DMS 273 treated with DMSO at 0.1 percent for 48 hours (cell line): ENCODE measurements at places on chromosomes 2 and 18.

DNA sequence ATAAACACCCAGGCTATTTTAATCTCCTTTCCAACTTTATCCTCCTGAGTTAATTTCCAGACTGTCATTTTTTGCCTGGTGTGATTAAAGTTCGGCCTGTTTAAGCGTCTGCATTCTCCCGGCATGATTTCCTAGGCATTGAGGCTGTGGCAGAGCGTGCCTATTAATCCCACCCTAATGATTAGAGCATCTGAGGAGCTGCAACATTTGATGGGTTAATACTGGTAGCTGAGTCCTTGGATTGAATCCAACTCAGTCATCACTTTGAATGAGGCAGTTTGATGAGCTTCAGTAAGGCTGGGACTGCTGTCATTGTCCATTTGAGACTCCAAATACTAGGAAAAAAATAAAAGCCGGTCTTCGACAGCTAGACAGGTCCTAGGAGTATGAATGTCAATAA, 882.5 kb downstream of the SLC4A3 start:
- DNase-seq = no peak

DNA sequence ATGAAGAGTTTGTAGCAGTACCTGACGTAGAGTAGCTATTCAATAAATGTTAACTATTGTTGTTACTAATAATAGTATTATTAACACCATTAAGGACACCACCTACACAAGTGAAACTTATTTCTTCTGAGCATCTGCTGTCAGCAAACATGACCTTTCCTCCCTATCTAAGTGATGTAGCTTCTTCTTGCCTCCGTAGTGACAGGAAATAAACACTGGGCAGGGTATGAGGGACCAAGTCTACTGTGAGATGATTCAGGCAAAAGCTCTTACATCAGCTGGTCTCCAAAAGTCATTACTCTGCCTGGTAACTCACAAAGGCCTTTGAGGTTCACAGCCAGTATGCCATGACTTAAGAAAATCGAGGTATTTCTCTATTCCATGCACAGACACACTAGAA, 750.5 kb downstream of the CPS1 start:
- no peak for DNase-seq

DNA sequence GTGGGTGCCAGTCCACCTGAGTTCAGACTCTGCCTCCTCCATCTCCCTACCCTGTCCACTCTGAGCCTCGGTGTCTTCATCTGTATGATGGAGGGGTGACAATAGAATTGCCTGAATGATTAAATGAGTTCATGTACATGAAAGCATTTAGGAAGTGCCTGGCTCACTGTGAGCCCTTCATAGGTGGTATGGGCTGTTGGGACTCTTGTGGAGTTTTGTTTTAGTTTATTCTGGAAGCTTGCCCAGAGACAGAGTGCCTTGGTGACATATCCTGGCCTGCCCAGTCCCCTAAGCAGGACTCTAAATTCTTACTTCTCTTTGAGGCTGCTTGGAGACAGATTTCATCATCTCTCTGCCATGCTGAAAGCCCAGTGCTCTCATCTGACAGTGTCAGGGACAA, 24.5 kb upstream of the GIGYF2 start:
- no peak for DNase-seq

GRCh38 chr2:136357007-136357380, 239.0 kb upstream of the CXCR4 start:
- no peak for DNase-seq

- DNase-seq = peak; percentile 24
These were observed 113.3 kb downstream of the SCG2 start for GRCh38 chr2:223488814-223489213.

DNA sequence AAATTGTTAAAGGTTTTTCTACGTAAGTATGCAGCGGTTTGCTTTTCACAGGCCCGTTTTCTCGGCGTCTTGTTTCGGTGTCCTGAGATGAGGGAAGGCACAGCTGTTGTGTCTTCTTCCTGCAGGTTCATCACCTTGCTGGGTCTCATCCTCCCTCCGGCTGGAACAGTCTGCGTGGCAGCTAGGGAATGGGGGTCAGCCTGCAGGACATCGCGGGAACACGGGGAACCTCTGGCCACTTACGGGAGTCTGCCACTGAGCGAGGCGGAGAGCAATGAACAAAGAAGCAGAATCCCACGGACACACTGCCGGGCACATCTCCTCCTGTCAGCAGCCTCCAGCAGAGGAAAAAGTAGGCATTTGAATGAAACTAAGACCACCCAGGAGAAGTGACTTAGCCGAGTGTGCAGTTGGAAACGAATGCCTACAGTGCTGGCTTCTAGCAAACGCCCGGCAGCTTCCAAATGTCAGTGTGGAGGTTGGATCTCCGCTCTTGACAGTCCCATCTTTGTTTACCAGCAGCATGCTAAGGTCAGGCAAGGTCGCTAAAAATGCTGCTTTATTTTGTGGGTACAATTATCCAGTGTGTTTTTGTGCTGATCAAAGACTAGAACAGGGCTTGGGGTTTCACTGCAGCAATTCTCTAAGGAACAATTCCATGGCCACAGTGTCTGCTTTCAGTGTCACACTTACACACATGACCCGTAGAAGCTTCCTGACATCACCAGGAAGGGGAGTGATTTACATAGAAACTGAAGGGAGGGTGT, 109.8 kb upstream of the SEC11C start:
- no peak for DNase-seq

DNA sequence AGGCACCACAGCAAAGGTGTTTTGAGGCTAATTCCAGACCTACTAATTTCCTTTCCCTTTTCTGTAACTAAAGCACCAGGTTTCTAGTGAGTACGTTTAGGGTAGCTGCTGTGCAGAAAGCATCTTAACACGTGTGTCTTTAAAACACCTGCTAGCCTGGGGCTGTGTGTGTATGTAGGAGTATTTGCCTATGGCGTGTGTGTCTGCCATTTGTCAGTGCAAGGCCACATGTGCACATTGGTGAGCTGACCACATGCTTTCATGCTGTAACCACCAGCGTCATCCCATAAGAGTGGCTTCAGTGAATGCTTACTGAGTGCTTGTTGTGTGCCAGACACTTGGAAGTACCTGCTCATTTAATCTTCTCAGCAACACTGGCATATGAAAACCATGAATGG, 241.6 kb downstream of the SEPTIN10 start:
- DNase-seq = no peak

DNA sequence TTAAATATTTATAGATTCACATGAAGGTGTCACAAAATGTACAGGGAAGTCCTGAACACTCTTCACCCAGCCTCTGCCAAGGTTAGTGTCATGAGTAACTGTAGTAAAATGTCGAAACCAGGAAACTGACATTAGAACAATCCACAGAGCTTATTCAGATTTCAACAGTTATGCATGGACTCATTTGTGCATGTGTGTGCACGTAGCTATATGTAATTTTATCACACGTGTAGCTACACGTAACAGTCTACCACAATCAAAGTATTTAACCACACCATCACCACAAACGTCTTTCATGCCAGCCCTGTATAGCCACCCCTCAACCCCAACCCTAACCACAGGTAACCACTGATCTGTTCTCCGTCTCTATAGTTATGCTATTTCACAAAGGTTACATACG, 211.7 kb upstream of the REV1 start:
- DNase-seq = no peak

- no peak for DNase-seq
These were observed 116.6 kb upstream of the NOSTRIN start for GRCh38 chr2:168685600-168686451.

- DNase-seq = no peak
These were observed 71.8 kb upstream of the LTBP1 start for GRCh38 chr2:32874931-32875330.

GRCh38 chr18:9741793-9742523, 33.9 kb downstream of the RAB31 start:
- no peak for DNase-seq

DNA sequence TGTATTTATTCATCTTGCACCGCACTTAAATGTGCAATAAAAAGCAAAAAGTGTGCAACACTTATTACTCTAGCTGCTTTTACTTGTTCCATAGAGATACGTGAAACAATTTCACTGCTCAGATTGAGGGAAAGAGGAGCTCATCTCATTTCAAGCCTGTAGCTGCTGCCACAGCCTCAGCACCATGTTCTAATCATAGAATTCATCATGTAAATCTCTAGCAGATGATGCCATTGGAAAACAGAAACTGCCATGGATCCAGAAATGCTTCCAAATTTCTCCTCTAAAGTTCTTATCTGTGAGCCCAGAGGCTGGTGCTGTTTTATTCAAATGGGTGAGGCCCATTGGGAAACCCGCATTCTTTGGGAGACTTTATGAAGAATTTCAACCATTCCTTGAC, 2.0 kb downstream of the CDC42EP3 start:
- no peak for DNase-seq

- no peak for DNase-seq
These were observed 56.0 kb downstream of the ATIC start for GRCh38 chr2:215367662-215368492.

DNA sequence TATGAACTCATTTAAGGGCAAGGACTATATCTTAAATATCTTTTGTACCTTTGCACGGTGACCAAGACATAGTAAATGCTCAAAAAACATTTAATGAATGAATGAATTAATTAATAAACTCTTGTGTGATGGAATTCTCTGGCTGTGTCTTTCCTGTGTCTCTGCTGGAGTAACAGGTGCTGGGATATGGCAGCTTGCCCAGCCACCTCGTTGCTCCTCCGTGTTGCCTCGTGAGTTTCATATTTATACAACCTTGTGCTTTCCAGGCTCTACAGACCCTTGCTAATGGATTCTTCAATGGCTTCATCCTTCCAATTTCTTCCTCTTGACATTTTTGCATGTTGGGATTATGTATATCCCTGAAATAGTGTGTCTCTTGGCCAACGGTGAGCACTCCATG, 30.4 kb downstream of the CTAGE1 start:
- DNase-seq = no peak

GRCh38 chr2:218193701-218194100, 23.3 kb upstream of the ARPC2 start:
- no peak for DNase-seq

GRCh38 chr18:32386471-32386870, 84.2 kb downstream of the GAREM1 start:
- no peak for DNase-seq

- DNase-seq = no peak
These were observed 47.6 kb downstream of the DIS3L2 start for GRCh38 chr2:232008907-232009638.

DNA sequence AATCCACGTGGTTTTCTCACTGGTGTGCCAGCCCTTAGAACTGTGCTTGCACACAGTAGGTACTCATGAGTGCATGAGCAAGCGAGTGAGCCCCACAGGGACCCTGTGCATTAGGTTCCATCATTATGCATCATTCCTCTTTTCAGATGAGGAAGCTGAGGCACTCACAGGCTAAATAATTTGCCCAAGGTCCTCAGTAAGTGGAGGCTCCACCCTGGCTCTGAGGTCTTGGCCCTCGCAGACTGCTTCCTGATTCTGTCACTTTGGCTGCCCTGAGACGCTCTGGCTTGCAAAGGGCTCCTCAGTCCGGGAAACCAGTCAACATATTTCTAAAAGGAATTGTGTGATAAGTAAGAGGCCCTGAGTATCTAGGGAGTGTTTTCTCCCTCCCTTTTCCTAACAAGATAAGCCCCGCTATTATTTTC, 71.7 kb downstream of the IL1R2 start:
- DNase-seq = no peak

- DNase-seq = no peak
These were observed 19.8 kb upstream of the ATOH8 start for GRCh38 chr2:85734015-85734414.

DNA sequence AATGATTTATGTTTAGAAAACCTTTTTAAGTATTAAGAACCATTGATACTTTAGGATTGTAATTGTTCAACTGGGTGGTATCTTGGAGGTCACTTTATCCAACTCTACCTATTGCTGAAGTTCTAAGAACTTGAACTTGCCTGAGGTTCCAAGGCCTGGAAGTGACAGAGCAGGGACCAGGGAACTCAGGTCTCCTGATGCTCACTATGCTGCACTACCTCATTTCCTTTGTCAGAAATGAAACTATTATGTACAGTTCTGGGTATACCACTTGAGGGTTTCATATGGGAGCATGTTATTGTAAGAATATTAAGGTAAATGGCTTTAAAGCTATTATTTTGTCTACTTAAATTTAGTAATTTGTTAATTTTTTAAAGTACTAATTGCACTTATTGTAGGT, 3.0 kb downstream of the MBD5 start:
- DNase-seq = no peak

DNA sequence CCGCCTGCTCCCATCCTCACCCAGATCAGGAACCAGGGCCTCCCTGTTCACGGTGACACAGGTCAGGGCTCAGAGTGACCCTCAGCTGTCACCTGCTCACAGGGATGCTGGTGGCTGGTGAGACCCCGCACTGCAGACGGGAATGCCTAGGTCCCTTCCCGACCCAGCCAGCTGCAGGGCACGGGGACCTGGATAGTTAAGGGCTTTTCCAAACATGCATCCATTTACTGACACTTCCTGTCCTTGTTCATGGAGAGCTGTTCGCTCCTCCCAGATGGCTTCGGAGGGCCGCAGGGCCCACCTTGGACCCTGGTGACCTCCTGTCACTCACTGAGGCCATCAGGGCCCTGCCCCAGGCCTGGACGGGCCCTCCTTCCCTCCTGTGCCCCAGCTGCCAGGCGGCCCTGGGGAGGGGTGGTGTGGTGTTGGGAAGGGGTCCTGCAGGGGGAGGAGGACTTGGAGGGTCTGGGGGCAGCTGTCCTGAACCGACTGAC, 31.7 kb downstream of the GPC1 start:
- no peak for DNase-seq

- DNase-seq = no peak
These were observed 13.9 kb downstream of the HDAC4 start for GRCh38 chr2:239386872-239387445.

- no peak for DNase-seq
These were observed 428.2 kb upstream of the KCNH7 start for GRCh38 chr2:163266772-163267171.

- no peak for DNase-seq
These were observed 19.6 kb upstream of the SEH1L start for GRCh38 chr18:12928206-12928605.

- peak; percentile 55 for DNase-seq
These were observed 56.9 kb downstream of the SLC38A11 start for GRCh38 chr2:164898475-164898874.

DNA sequence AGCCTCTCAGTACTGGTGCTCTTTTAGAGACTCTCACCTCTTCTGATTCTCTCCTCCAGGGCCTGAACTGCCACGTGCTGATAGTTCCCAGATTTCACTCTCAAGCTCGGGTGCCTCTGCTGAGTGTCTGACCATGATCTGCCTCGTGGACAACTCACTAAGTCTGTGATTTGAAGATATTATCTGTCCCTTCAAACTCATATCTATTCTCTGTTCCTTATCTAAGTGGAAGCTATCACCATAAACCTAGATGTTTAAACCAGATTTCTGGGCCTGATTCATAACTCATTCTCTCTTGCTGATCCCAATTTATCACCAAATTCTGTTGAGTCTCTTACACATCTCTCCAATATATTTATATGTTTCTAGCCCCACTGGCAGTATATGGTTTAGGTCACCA, 29.9 kb upstream of the KIDINS220 start:
- no peak for DNase-seq

DNA sequence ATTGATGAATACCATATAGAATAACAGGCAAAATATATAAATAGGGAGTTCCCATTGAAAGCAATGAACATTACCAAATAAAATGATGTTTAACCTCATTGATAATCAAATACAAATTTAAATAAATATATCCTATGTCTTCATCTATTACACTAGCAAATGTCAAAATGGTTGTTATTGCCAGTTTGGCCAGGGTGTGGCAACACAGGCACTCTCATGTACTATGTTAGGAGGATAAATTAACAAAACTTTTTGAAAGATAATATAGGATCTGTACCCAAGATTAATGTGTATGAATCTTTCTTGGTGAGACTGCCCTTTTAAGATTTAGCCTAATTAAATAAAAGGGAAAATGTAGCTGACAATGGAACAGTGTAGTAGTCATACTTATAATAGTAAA, 659.3 kb downstream of the ERBB4 start:
- DNase-seq = no peak
